ENCODE measurements at places on chromosomes 13 and 19.
A peak's percentile ranks its signal among the peaks of the same experiment; 100 is the strongest.

- DNase-seq, result no peak
Measured at GRCh38 chr13:110349239-110349638, 42.2 kb downstream of the COL4A2 start.

GRCh38 chr13:111475488-111475887 is 155.0 kb downstream of the TEX29 start:
- DNase-seq, result no peak

DNA sequence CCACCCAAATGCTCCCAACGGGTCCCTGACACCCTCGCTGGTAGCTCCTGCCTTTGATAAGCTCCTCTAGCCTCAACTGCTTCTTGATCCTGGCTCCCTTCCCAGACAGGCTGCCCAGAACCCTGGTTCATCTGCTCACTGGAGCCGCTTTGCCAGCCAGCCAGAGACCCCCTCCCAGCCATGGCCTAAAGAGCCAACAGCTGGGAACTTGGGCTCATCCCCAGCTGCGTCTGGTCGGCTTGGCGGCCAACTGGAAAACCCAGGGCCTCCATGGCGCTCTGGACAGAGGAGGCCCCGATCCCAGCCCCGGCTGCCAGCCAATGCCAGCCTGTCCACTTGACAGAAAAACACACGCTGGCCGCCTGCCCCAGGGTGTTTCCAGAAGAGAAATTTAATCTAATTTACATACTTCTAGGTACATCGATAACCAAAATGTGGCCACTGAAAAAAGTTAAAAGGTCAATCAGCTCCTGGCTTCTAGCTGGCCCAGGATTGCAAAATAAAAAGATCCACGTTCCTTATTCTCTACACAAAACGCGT is 3.0 kb upstream of the AKAP8L start:
- DNase-seq, result no peak

- DNase-seq, result no peak
Measured at GRCh38 chr13:97873398-97873797, 80.1 kb upstream of the IPO5 start.

DNA sequence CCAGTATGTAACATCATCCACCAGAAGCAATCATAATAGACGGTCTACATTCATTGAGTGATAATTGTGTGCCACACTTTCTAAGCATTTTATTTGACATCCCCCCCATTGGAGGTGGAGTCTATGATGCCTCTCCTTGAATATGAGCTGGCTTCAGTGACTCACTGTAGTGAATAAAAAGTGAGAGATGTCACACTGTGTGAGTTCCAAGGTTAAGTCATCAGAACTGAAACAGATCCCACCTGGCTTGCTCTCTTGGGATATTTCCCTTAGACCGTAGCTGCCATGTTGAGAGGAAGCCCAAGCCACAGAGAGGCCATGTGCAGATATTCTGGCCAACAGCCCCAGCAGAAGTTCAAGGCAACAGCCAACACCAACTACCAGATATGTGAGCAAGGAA is 12.6 kb downstream of the RTBDN start:
- no peak for DNase-seq

GRCh38 chr13:32316028-32316339 is 676 bp downstream of the BRCA2 start:
- no peak for DNase-seq

GRCh38 chr19:55474269-55475265 is 1.9 kb upstream of the ZNF628 start:
- DNase-seq, result no peak

- peak; percentile 28 for DNase-seq
Measured at GRCh38 chr19:39765091-39766076, 13.3 kb upstream of the LEUTX start.

DNA sequence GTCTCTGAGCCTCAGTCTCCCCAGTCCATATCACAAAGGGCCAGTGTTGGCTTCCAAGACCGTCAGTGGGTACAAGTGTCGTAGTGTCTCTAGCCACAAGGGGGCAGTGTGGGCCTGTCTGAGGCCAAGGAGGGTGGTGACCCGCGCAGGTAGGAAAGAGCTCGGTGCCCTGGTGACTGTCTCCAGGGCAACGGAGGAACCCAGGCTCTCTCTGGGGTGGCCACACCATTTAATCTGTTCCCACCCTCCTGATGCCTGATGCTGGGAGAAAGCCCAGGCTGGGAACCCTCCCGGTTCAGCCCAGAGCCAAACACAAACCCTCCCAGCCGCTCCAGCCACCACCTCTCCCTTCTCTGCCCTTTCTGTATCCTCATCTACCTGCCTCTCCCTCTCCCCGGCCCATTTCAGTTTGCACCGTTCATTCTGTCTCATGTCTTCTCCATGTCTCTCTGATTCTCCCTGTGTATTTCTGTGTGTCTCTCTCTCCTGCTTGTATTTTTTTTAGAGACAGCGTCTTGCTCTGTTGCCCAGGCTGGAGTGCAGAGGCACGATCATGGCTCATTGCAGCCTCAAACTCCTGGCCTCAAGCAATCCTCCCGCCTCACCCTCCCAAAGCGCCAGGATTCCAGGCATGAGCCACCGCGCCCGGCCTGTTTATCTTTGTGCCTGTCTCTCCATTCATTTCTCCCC is 17.5 kb upstream of the MEIS3 start:
- peak; percentile 73 for DNase-seq

- DNase-seq, result no peak
Measured at GRCh38 chr13:34816908-34817665, 125.0 kb upstream of the NBEA start.

DNA sequence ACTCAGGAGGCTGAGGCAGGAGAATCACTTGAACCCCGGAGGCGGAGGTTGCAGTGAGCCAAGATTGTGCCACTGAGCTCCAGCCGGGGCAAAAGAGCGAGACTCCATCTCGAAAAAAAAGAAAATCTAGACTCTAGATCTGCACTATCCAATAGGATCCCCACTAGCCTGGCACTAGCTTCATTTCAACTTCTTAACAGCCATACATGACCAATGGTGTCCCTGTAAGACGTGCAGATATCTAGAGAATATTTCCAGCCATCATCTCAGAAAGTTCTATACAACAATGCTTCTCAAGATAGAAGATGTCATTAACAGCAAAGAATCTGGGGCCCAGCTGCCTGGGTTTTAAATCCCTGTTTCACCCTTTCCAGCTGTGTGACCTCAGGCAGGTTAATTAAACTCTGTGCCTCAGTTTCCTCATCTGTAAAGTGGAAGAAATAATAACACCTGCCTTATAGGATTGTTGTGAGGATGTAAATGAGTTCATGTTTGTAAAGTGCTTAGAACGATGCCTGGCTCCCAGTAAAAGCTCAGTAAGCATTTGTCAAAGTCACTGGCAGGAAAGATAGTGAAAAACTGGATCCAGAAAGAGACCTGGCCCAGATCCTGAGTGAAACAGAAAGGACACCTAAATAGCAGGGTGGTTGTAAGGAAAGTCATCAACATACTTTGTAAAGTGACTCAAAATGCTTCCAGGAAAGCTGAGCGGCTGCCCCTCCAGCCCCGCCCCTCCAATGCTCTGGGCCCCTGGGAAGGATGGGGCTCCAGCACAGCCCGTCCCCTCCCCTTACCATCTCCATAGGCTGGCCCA is 13.5 kb downstream of the WIZ start:
- DNase-seq, result no peak

DNA sequence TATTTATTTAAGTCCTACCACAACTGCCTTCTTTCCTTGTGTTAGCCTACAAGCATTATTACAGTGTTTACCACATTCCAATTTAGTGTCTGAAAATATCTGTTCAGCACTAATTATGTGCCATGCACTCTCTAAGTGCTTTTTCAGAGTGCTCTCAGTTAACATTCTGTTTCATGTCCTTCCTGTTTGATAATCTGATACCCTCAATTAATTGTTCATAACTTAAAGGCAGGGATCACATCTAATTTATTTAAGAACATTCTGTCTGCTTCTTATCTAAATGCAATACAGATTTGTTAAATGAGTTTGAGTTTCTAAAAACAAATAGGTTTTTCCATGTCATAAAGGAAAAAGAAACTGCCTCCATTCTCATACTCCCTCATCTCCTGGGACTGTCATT is 649.6 kb upstream of the ATXN8OS start:
- DNase-seq, result no peak

DNA sequence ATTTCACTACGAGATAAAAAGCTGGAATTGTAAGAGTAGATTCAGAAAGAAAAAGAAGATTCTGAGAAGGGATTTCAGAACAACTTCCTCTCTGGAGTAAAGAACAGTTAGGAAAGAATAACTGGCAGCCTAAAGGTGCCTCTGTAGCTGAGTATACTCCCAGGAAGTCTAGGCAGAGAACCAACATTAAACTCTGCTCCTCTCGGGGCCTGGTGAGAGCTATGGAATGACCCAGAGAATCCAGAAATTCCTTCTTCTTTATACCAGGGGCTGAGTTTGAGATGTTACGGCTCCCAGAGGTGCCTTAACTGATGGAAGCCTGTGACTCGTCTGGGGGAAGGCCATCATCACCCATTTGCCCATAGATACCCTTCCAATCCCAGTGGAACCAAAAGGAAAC is 39.1 kb downstream of the FAM216B start:
- no peak for DNase-seq

- DNase-seq, result peak; percentile 80
Measured at GRCh38 chr19:47707135-47707925, 5.9 kb upstream of the EHD2 start.

- no peak for DNase-seq
Measured at GRCh38 chr13:92806215-92806614, 420.4 kb upstream of the GPC6 start.

GRCh38 chr13:72737033-72737432 is 9.3 kb downstream of the BORA start:
- DNase-seq, result no peak

- DNase-seq, result no peak
Measured at GRCh38 chr19:57245066-57245465, 4.6 kb downstream of the ZNF805 start.

DNA sequence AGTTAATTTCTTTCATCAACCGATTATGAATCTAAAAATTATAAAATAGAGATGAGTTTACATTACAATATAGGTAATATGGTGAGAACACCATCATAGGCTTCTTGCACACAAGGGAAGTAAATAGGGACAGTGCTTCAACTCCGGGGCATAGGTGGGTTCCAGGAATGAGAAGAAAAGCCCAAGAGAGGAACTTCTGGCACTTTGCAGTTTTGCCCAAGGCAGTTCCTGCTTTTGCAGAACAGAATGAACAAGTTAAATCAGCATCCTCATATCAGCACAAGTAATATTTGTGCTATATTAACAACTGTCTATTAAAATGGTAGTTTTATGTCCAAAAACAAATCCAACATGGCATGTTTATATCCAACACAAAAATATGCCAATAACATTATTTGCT is 60.1 kb downstream of the DACH1 start:
- DNase-seq, result no peak

DNA sequence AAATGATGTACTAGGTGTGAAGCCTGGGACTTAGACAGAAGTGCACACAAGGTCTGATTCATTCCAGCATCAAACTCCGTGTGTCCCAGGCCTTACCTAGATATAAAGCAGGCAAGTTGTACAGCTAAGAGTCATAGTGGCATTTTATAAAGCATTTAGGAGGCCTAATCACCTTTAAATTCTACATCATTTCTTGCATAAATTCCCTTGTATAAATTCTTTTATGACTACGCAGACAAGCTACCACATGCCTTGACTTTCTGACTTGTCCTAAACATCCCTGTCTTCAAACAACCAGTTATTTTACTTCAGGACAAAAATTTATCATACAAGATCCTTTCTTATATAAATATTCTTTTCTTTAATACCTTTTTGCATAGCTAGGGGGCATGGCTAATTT is 22.5 kb downstream of the TMEM255B start:
- no peak for DNase-seq

DNA sequence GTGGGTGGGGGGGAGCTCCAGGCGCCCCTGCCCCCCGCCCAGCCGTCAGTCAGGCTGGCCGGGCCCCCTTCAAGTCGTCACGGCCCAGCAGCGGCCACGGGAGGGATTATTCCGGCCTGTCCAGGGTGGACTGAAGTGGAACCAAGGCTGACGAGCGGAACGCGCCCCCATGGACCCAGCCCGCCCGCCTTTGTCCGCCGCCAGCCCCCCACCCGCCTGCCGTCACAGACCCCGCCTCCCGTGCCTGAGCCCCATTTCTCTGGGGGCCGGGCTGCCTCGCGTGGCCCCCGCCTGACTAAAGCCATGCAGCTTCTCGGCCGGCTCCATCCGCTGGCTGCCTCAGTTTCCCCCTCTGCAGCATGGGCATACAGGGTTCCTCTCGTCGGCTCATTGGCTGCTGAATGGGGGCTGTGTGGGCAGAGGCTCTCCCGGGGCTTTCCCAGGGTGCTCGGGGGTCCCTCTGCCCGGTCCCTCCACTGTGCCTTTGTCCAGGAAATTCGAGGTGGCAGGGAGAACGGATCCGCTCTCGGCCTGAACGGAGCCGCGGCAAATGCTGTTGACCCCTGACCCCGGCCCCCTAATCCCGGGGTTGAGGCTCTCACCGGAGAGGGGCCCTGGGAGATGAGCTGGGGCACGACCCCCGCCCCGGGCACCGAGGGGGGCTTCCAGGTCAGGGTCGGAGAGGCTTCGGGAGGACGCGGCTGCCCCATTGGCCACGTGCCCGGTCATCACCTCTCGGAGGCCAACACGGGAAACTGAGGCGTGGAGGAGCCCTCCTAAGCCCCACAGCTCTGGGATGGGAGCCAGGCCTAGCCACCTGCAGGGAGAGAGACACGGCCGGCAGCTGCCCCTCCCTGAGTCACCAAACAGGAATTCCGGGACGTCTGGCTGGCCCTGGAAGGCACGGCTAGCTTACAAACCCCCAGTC is 27.4 kb downstream of the EFNA2 start:
- DNase-seq, result no peak

GRCh38 chr19:42324655-42325307 is 654 bp upstream of the MEGF8 start:
- DNase-seq, result no peak

GRCh38 chr13:29227576-29227975 is 367.9 kb downstream of the SLC7A1 start:
- no peak for DNase-seq

GRCh38 chr19:13864046-13864666 is 12.8 kb upstream of the NANOS3 start:
- no peak for DNase-seq

DNA sequence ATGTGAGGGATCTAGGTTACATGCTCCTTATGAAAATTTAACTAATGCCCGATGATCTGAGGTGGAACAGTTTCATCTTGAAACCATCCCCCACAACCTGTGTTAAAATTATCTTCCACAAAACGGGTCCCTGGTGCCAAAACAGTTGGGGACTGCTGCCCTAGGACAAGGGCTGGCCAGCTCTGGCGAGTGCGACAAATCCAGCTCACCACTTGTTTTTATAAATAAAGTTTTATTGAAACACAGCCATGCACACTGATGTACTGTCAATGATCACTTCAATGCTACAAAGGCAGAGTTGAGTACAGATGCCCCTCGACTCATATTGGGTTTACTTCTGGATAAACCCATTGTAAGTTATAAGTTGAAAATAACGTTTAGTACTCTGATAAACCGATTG is 235.3 kb downstream of the ATP8A2 start:
- no peak for DNase-seq

DNA sequence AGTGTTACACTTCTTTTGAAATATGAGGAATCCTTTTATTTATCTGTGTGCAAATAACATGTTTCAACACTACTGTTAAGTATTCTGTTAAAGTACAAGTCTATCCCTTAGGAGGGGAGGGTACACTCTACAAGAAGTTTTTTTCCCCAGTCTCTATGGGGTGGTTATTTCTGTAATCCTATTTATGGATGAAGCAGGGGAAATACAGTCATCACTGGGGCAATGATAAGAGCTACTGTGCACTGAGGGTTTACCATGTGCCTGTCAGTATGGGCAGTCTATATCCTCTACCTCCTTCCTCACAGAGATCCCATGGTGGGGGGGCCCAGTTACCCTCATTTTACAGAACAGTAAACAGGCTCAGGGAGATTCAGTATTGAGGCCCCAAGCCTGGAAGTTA is 16.6 kb upstream of the TRIM13 start:
- DNase-seq, result no peak

Measured in inflammatory macrophage (primary cell).